Adrenal gland (tissue), 19 donors: ENCODE measurements at places on chromosomes 4 and X. TPM values are rescaled to one million over a fixed set of nuclear protein-coding genes. Genes with fewer than 3 reads are reported as not detected.

Gene PNMA5
- polyA plus RNA-seq: not detected

Gene MAGEA12
- polyA plus RNA-seq: not detected

Gene CT45A10
- not detected for polyA plus RNA-seq

Gene PARM1
- 11.3 TPM for polyA plus RNA-seq

Gene TLR3
- 1.9 TPM for polyA plus RNA-seq

Gene TRIML2
- 0.16 TPM for polyA plus RNA-seq

Gene TMEM187
- 5.3 TPM for polyA plus RNA-seq

Gene TEX13B
- not detected for polyA plus RNA-seq

Gene FAM184B
- 0.04 TPM for polyA plus RNA-seq

Gene DCLK2
- 7.8 TPM for polyA plus RNA-seq

Gene MRPS18C
- polyA plus RNA-seq: 48.1 TPM

Gene NRK
- polyA plus RNA-seq: 12.2 TPM

Gene F11
- not detected for polyA plus RNA-seq

Gene SPIN2B
- 15.5 TPM for polyA plus RNA-seq

Gene NMU
- polyA plus RNA-seq: 0.24 TPM

Gene FMR1NB
- not detected for polyA plus RNA-seq

Gene POU4F2
- not detected for polyA plus RNA-seq

Gene ZXDA
- polyA plus RNA-seq: 0.72 TPM

Gene JAKMIP1
- polyA plus RNA-seq: 4.6 TPM

Gene CPLX1
- polyA plus RNA-seq: 24.2 TPM

Gene CASK
- 4.7 TPM for polyA plus RNA-seq

Gene GPR173
- 4.7 TPM for polyA plus RNA-seq

Gene SRPX
- 129 TPM for polyA plus RNA-seq

Gene ADGRL3
- 13.3 TPM for polyA plus RNA-seq

Gene PABPC5
- 3.3 TPM for polyA plus RNA-seq

Gene CLTRN
- polyA plus RNA-seq: 1.3 TPM

Gene RENBP
- 69.6 TPM for polyA plus RNA-seq

Gene SORBS2
- polyA plus RNA-seq: 542 TPM

Gene CYTL1
- polyA plus RNA-seq: 0.48 TPM

Gene RPL36A
- polyA plus RNA-seq: 3,551 TPM

Gene GLRA2
- not detected for polyA plus RNA-seq

Gene GRPR
- not detected for polyA plus RNA-seq

Gene MUC7
- not detected for polyA plus RNA-seq

Gene ATP6AP2
- polyA plus RNA-seq: 164 TPM

Gene GLRA3
- 2.1 TPM for polyA plus RNA-seq

Gene ADH4
- polyA plus RNA-seq: 0.32 TPM

Gene MAPK10
- polyA plus RNA-seq: 25.8 TPM

Gene KLHL34
- polyA plus RNA-seq: 0.16 TPM

Gene KDR
- 5.1 TPM for polyA plus RNA-seq

Gene TREX2
- 1.7 TPM for polyA plus RNA-seq

Gene DUSP21
- not detected for polyA plus RNA-seq
